ENCODE measurements at places on chromosomes 1 and 21.

GRCh38 chr1:170853302-170853701, 82.0 kb upstream of the MROH9 start:
- DNase-seq, result peak; percentile 55

DNA sequence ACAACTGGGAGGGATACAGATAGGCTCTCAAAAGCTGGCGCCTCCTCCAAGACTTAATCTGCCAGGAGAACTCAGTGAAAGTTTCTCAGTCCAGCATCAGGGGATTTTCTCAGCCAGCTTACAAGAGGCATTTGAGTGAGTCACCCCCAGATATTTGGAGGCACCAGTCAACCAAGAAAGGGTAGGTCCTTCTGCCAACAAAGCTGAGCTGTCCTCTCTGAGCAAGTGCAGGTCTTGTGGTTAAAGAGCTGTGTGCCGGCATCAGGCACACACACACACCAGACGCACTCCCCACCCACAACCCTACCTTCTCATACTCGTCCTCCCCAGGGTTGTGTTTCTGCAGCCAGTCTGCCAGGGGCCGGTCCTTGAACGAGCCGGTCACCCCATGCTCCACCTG, 27.0 kb upstream of the PPP1R15B start:
- DNase-seq, result no peak

DNA sequence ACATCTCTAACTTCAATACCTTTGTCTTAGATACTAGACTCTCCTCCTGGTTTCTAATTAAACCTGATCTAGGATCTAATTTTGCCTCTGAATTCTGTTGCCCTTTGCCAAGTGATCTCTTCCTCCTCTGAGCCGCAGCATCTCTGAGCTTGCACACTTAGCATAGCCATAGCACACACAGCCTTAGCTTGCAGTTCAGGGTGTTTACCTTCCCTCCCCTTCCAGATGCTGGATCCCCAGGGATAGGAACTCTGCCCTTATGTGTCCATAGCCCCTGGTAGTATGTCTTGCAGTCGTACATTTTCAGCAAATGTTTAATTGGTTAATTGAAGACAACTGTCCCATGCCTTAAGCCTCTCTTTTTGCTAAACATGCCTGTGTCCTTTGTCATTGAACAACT, 30.3 kb downstream of the SELL start:
- DNase-seq, result no peak

GRCh38 chr1:103461161-103462105, 64.1 kb upstream of the RNPC3 start:
- peak; percentile 10 for DNase-seq

DNA sequence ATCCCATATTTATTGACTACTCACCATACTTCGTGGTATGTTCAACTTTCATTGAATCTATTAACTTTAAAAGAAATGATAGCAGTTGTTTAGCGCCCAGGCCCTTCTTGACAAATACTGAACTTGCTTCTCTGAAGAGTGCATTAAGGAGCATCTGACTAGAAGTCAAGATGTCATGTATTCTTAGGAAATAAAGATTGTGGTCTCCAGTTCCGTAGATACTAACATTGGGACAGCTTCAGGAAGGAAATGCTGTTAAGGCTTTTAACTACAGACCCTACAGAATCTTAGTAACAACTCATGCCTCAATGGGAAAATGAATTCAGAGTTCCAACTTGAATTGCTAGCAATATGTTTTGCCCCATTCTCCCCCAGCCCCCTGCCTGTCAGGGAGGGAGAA, 14.8 kb downstream of the LYST start:
- no peak for DNase-seq

DNA sequence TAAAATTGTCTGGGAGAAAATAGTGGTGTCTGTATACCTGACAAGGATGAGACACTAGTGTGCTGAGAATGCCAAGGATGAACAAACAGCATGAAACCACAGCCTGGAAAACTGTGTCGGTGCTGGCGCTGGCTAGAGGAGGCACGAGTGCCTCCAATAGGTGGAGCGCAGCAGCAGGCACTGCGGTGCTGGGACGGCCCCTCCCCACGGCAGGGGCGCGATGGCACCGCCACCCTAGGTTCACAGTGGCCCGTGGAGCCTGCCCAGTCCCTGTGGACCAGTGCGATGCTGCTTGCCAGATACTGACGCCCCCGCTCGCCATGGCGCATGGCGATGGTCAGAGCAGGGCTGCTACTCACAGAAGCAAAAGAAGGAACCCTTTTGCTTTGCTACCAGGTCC, 6.8 kb downstream of the CFAP410 start:
- no peak for DNase-seq

DNA sequence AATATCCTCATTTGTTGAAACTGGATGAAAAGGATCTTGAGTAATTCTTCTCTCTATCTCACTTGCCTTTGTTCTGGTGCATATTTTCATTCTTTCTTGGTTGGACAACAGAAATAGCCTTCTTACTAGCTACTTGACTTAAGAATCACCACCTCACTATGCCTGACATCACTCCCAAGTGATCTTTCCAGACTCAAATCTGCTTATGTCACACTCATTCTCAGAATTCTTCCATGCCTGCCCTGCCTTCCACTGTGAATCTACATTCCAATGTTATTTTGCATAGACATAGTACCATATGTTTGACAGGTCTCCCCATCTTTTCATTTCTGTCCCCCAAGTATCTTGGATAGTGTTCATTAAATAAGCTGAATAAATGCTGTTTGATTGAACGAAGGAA, 78.5 kb upstream of the DPYD start:
- DNase-seq, result no peak

DNA sequence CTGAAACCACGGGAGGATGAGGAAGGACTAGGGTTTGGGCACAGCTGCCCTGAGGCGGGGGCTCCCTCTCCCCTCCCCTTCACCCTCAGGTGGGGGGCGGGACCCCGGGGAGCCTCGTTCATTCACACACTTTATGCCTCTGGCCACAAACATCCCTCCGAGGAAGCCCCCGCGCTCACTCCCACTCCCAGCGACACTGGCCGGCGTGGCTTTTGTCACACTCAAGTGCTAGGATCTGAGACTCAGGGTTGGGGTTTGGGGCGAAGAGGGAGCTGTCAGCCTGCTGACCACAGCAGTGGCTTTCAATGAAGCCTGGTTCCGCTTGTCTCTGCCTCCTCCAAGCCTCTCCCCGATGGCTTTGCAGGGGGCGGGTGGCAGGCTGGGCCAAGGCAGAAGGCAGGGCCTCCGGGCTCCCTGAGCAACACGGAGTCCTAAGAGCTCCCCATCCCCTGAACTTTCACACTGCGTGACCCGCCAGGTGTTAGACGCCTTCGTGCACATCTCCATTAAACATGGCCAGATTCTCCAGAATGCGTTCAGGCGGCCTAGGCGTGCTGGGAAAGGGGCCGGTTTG, 178.1 kb downstream of the NPHP4 start:
- DNase-seq, result no peak

DNA sequence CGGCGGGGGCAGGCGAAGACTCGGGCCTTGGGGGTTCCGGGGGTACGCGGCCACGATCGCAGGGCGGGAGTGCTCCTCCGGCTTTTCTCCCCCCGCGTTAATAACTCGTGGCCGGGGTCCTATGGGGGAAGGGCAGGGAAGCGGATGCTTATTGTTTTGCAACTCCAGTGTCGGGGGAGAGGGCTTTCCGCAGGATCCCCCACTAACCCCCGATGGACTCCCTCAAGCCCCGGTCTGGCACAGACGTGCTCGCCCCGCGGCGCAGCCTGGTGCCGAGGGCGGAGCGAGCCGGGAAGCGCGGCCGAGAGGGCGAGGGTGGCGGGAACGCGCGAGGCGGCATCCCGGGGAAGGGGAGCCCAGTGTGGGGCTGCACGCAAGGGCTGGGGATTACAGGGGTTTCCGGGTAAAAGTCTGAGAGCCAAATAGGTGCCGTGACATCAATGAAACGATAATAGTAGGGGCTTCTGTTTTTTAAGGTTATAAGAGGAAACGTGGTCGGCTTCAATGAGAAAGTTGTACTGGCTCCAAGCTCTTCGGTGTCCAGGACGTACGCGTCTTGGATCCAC, 772 bp downstream of the UCK2 start:
- peak; percentile 79 for DNase-seq

DNA sequence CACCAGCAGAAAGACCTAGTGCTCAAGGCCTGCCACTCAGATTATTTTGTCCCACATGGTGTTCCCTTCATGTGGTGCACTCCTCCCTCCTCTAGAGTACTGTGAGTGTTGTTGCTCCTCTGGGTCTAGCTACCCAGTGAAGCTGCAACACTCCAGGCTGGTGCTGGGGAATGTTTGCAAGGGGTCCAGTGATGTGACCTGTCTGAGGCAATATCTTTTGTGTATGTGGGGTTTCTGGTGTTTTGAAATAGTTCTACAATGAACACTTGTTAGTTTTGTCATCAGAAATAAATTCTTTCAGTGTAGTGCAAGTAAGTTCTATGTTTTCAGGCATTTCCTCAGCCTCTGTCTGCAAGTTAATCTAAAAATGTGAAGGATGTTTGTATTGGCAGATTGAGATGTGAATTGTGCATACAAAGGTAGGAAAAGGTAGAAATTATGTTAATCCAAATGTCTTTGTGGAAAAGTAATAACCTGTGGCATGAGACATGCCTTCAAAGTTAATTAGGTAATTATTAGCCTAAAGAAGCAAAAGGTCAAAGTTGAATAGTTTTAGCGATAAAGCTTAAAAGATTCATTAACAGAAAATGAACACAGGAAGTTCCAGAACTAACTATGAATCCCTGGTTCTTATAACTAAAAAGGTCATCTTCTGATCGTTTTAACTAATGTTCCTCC, 616.8 kb downstream of the LTN1 start:
- no peak for DNase-seq

- DNase-seq, result peak; percentile 74
These were observed 595 bp downstream of the RNF2 start for GRCh38 chr1:185045814-185046492.

DNA sequence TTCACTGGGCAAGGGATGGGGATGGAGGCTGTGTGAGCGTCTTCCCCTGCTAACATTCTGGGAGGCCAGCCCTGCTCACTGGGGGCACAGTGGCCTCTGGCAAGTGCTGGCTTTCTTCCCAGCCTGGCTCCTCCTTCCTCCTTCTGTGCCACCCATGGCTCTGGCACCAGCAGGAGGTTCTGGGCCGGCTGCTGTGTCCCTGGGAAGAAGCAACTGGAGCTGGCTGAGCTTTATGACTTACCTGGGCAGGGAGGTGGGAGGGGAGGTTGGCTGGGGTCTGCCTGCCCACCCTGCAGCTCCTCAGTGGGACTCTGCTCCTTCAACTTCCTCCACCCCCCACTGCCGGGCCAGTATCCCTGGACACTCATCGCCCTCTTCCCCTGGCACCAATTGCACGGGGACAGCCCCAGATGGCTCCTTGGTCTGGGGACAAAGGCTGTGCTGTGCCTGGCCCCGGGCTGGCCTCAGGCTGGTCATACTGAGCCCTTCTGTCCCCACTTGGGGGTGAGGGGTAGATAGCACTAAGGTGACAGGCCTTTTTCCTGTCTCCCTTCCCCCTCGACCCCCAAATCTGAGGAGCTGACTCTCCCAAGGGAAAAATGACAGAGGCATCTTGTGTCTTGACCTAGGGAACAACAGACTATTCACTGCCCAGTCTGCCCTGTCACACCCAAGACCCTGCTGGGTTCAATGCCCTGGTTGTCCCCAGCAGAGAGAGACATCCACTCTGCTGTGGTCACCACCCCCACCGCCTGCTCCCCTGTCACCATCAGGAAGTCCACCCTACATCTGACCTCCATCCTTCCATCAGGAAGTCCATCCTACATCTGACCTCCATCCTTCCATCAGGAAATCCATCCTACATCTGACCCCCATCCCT, 14.4 kb downstream of the CDK18 start:
- DNase-seq, result no peak

GRCh38 chr1:192706936-192707335, 71.0 kb downstream of the RGS13 start:
- DNase-seq, result no peak

- DNase-seq, result no peak
These were observed 52.5 kb upstream of the RGS2 start for GRCh38 chr1:192756314-192756713.

- DNase-seq, result no peak
These were observed 5.1 kb downstream of the CLCNKA start for GRCh38 chr1:16026723-16027484.

- no peak for DNase-seq
These were observed 550.0 kb downstream of the KIF26B start for GRCh38 chr1:245704765-245705164.

DNA sequence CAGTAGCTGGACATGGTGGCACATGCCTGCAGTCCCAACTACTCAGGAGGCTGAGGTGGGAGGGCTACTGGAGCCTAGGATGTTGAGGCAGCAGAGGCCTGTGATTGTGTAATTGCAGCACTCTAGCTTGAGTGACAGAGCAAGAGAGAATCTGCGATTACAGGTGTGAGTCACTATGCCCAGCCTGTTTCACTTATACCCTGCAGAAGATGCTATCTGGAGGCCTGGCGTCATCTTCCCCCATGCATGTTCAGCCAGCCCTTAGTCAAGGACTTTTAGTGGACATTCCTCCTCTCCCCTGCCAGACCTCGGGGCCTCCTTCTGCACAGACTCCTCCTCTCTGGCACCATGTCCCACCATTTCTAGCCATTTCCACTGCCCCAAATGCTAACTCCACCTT, 36.3 kb upstream of the RCC2 start:
- no peak for DNase-seq

DNA sequence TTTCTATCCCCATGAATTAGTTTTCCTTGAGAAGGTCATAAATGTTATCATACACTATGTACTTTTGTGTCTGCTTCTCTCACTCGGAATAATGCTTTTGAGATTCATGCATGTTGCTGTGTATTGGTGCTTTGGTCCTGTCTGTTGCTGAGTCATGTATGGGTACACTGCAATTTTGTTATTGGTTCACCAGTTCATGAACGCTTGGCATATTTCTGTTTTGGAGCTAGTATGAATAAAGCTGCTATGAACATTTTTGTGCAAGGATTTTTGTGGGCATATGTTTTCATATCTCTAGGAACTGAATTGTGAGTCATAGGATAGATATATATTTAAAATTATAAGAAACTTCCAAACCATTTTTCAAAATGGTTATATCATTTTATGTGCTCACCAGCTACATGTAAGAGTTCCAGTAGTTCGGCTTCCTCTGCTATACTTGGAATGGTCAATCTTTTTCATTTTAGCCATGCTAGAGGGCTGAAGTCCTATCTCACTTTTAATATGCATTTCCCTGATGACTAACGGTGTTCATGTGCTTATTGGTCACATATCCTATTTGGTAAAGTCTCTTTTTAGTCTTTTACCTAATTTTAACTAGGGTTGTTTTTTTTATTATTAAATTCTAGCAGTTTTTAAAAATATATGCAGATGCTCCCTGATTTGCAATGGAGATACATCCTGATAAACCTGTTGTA, 38.2 kb downstream of the ETS2 start:
- DNase-seq, result no peak
